Stimulated activated CD4-positive, alpha-beta T cell treated with anti-CD3 and anti-CD28 coated beads, Interleukin-1b, Interleukin-23, amount 100 ng/mL, for 1 hour (primary cell): ENCODE measurements at places on chromosomes 11 and 22.

DNA sequence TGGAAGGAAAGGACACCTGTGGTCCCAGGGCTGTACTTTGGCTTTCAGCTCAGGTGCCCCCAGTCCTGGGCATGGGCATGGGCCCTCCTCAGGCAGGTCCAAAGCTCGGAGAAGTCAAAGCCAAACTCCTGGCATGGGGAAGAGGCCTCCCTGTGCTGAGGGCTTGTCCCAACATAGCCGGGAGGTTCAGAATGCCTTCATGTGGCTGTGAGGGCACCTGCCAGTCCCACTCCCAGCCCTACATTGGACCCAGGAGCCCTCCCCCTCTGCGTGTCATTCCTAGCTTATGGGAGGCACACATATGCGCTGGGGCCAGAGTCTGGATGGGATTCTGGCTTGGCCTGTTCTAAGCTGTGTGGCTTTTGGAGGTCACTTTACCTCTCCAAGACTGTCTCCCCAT is 1.0 kb upstream of the KLHL35 start:
- DNase-seq, result no peak

DNA sequence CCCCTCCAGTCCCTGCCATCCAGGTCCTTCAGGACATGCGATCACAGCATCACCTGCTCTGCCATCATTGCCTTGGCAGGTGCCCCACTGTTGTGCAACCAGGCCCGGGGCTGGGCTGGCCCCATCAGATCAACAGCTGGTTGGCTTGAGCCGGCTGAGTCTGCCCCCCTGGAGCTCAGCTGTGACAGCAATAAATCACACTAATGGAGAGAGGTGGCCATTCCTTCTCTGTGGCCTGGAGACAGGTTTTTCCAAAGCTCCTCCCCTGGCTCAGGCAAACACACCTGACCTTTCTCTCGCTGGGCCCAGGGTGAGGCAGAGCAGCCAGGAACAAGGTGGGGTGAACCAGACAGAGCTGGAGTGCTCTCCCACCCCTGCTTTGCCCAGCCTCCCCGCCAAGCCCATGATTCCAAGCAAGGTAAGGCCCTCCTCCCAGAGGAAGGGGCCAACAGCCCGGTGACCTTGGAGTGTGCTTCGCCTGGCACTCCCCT is 8.9 kb upstream of the FXYD2 start:
- DNase-seq, result no peak

GRCh38 chr11:33060271-33060670 is 20.9 kb downstream of the TCP11L1 start:
- DNase-seq, result no peak

DNA sequence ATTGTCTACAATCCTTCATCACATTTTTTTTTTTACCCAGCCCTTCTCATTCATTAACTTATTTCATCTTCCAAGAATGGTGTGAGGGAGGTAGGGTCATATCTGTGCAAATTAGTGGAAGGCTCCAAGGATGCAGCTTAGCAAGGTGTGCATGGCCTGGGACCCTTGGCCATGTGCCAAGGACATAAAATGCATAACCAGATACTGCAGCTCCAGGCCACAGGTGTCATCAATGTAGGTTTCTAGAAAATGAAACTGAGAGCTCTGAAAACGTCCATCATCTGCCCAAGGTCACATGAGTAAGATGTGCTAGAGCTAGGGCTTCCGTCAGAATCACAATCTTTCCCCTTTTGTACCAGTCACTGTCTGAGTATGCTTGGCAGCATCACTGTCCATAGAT is 29.8 kb downstream of the ANKK1 start:
- no peak for DNase-seq

DNA sequence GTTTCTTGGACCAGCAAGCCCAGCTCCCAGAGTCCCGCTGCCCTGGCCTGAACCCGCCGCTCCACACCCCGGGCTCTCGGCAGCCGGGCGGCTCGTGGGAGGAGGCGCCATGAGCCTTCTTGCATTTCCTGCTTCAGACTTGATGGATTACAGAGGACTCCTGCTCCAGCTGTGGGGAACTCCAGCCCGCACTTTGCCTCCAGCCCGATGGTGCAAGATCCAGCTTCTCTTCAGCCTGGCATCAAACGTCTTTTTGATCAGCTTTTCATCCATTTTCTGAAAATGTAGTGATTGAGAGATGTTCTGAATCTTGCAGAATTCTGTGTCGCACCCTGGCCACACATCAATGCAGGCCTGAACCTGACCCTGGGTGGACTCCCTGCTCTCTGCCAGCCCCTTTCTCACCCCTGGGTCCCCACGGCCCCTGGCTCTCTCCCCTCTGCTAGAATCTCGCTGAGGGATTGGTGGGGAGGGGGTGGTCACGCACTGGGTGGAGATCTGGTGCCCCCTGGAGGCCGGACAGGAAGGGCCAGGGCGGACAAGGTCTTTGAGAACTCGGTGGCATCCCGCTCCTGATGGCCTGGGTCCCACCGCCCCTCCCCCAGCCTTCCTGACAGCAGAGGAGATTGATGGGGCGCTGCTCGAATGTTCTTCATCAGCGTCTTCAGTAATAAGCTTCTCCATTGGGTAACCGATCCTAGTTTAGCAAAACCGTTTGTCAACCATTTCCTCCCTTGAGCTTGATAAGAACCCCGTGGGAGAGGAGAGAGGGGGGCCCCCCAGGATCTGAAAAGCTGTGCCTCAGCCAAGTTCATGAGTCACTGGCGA is 12.1 kb upstream of the NFAM1 start:
- DNase-seq, result peak; percentile 64

GRCh38 chr11:10693509-10694081 is at the start of gene IRAG1:
Gene IRAG1 (minus strand): TSS chr11:10693755. CDS start chr11:10693602, 153 bp downstream.
- DNase-seq, result no peak

DNA sequence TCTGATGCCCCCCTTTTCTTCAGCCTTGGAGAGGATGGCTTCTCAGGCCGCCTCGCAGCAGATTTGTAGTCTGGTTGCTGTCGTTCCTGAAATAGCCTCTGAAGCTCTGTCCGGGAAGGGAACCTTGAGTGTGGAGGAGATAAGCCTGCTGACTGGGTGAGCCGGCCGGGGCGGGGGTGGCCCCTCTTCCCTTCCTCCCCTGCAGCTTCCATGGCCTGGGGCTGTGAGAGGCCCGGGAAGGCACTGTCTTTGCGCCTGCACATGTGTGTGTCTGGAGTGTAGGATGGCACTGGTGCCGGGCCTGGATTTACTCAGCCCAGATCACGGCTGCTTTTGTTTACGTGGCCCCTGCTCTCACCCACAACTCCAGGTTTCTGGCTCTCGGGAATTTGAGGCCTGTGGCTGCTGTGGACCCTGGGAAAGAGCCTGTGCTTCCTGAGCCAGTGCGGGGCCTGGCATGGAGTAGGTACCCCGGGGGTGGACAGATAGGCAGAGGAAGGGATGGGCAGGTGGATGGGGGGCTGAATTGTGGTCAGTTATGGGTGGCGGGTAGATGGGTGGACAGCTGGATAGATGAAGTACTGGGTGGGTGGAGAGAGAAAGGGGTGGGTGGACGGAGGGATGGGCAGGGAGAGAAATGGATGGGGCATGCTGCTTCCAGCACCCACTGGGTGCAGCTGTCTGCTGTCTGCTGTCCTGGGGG is 16.6 kb downstream of the KCNQ1 start:
- no peak for DNase-seq

GRCh38 chr11:45477588-45477987 is 187.8 kb downstream of the CHST1 start:
- no peak for DNase-seq

DNA sequence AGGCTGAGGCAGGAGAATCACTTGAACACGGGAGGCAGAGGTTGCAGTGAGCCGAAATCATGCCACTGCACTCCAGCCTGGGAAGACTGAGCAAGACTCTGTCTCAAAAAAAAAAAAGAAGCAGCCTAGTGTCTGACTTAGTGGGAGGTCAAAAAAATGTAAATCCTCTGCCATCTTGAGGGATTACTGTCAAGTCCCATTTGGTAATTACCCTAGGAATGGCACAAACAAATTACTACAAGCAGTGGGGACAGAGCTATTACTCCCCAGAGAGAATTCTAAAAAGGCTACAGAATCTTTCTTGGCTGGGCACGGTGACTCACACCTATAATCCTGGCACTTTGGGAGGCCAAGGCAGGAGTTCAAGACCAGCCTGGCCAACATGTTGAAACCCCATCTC is 3.8 kb downstream of the SERPING1 start:
- DNase-seq, result no peak

DNA sequence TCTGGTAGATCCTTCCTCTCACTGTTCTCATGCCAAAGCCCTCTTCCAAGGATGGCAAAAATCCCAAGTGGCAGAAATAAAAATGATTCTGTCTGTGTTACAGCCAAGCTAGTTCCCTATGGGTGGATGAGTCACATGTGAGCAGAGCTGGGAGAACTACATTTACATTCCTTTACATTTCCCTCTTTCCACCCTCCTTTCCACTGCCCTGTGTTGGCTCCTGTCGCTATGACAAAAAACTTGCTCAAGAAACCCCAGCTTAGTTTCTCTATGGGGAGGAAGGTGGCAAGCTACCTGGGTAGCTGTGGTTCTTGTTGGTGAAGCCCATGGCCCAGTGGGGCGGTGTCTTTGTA is 10.2 kb upstream of the DDB2 start:
- no peak for DNase-seq

GRCh38 chr11:1054143-1055108 is 17.9 kb upstream of the MUC6 start:
- DNase-seq, result no peak

DNA sequence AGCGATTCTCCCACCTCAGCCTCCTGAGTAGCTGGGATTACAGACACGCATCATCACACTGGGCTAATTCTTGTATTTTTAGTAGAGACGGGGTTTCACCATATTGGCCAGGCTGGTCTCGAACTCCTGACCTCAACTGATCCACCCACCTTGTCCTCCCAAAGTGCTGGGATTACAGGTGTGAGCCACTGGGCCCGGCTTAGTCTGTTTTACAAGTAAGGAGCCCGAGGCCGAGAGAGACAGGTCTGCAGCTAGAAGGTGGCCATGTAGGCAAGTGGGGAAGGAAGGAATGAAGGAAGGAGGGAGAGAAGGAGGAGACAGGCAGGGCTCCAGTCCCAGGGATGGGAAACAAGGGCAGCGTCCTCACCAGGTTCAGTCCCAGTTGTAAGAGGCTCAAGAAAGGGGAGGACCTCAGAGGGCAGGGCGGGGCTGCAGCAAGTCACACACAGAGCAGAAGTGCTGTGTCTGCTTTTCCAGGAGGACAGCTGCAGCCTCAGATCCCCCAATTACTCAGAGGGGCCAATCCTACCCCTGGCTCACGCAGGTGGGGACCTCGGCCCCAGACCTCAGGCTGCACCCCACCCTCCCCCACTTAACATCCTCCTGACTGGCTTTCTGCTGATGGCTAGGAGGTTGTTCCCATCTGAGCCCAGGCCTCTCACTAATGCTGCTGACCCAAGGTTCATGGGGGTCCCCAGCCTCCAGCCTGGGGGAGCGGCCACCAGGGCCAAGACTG is 53.8 kb upstream of the PRR5 start:
- DNase-seq, result no peak

DNA sequence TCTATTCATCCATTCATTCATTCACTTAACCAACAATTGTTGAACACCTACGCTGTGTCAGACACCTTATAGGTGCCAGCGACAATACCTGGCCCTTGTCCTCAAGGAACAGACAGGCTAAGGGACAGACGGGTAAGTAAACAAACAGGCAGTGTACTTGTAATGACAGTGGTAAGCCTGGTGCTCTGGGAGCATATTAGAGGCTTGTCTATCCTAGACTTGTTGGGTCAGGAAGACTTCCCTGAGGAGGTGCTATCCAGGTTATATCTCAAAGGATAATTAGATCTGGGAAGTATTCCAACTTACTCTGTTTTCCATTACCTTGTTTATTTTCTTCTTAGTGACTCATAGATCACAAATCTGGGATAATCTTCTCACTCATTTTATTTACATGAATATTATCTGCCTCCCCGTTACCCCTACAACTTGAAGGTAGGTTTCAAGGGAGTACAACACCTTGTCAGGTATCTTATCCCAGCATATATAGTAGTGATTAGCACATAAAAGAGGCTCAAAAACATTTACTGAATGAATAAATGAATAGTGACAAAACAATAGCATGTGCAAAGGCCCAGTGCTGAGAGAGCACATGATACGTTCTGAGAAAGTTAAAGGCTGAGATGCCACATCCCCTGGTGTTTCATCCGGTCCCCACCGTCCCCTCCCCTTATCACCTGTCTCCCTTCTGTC is 75.3 kb upstream of the NCAM1 start:
- no peak for DNase-seq

DNA sequence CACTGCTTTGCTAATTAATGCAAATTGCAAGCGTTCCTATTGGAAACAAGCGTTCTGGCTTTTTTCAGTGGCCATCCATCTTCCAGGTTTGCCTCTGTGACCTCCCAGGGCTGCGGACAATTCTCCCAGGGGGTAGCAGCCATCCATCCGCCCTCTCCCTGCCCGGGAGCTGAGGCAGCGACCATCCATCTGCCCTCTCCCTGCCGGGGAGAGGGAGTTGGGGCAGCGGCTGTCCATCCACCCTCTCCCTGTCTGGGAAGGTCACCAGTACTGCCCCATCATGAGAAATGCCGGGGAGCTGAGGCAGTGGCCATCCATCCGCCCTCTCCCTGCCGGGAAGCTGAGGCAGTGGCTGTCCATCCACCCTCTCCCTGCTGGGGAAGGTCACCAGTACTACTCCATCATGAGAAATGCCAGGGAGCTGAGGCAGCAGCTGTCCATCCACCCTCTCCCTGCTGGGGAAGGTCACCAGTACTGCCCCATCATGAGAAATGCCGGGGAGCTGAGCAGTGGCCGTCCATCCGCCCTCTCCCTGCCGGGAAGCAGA is 394.7 kb downstream of the BRD1 start:
- DNase-seq, result no peak

- DNase-seq, result no peak
Observed at GRCh38 chr11:134786636-134787035, 374.6 kb upstream of the B3GAT1 start.

DNA sequence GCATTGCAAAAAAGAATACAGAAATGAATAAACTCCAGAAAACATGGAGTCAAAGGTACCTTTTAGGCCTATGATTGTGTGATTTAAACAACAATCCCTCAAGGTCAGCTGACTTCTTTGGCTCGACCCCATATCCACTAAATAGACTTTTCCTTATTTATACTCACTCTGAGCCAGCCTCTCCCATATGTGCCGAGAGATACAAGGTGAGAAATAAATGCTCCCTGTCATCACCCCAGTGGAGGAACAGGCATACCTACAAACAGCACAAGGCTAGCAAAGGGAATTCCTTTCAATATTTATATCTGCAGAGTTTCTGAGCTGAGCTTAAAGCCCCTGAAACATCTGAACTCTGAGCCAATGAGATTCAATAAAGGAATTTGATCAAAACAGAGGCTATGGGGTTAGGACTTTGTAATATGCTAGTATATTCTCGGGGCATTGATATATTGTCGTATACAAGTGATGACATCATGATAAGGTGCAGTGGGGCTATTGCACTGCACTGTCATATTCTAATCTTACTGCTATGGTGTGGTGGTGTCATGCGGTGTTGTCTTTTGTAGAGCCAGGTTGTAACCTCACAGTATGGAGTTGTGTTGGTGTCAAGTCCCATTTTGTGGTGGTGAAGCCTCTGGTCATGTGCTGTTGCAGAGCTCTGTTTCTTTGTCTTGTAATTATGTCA is 56.0 kb upstream of the GALNT18 start:
- no peak for DNase-seq

- DNase-seq, result no peak
Observed at GRCh38 chr11:116928845-116929244, 91.4 kb upstream of the APOA1 start.
